B cell (primary cell): ENCODE measurements at places on chromosomes 1 and 21. TPM values are rescaled to one million over a fixed set of nuclear protein-coding genes. Genes with fewer than 3 reads are reported as not detected.

The RNU1-3 gene
- polyA plus RNA-seq, result not detected in 2 replicates

DNA sequence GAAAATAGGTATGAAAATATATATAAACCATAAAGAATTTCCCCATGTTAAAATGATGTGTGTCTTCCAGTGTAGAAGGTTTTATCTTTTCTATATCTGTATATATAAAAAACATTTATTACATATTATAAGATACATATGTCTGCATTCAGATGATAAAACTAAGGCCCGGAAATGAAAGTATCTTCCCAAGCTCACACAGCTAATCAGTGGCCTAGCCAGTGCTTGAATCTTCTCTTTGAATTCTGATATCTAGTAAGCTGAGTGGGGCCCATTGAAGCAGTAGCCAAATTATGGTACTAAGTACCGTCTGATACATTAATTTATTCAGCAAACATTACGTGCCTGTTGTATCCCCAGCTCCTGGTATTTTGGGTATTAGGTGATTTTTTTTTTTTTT is 28.6 kb downstream of the UCK2 start:
- DNase-seq, result no peak

The KCTD3 gene
- polyA plus RNA-seq, result 3.0 and 4.2 TPM in 2 replicates

- no peak for DNase-seq
Observed at GRCh38 chr1:156766298-156767100, 836 bp upstream of the PRCC start.

The CYP4Z1 gene
- not detected in 2 replicates for polyA plus RNA-seq

DNA sequence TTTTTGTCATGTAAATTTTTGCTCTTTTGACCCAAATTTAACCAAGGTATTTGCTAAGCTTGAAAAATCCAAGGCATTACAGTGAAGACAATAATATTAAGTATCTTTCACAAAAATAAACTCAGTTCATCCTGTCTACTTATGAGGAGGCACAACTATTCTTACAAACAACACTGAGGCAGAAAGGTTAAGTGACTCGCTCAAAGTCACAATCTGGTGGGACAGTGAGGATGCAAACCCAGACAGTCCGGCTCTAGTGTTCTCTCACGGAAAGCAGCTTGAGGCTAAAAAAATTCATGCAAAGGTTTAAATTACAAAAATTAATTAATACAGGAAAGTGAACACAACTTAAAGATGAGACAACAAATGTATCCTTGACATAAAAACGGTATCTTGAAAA is 125.3 kb downstream of the SIPA1L2 start:
- no peak for DNase-seq
